Transverse colon (tissue), 4 donors: ENCODE measurements at places on chromosomes 7 and 10.

DNA sequence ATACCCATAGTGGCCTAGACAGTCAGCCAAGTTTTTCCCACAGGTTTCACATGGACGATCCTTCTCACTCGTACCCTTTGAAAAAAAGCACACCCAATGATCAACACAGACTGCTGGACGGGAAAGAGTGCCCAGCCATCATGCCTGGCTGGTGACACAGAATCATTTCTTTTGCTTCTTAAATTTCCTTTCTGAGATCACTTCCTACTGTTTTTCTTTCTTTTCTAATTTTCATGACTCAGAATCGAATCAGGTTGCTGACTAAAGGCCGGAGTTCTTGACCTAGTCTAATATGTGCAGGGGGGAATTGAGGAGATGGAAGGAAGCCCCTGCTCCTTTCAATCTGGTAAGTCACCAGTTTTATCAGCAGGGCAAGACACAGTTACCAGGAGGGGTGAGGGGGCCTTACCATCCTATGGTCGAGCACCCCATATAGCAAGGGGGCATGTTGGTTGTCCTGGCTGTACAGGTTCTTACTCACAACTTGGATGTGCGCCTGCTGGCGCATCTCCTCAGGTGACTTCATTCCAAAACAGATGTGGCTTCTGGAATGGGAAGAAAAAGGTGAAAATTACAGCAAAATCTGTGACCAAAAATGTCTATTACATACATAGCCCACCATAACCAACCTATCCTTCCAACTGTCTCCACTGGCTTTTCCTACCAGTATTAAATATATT, 3.5 kb downstream of the POLR3A start:
- no peak for DNase-seq

DNA sequence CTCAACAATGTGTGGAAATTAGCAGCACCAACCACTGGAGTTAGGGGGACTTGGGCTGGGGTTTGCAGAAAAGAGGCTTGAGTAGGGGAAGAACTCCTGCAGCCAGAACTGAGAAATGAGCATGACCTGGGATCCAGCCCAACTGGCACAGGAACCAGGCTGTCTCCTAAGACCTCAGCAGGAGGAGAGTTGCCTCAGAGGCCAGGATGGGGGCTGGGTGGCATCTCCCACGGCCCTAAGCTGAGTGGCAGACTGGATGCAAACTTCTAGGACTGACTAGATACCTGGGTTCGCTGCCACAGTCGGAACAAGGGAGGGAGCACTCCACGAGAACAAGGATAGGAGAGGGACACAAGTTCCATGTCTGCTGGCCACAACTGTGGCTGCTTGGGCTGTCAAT, 62.6 kb downstream of the RNF32 start:
- DNase-seq = no peak

GRCh38 chr7:975702-976473, 539 bp upstream of the COX19 start:
- no peak for DNase-seq

DNA sequence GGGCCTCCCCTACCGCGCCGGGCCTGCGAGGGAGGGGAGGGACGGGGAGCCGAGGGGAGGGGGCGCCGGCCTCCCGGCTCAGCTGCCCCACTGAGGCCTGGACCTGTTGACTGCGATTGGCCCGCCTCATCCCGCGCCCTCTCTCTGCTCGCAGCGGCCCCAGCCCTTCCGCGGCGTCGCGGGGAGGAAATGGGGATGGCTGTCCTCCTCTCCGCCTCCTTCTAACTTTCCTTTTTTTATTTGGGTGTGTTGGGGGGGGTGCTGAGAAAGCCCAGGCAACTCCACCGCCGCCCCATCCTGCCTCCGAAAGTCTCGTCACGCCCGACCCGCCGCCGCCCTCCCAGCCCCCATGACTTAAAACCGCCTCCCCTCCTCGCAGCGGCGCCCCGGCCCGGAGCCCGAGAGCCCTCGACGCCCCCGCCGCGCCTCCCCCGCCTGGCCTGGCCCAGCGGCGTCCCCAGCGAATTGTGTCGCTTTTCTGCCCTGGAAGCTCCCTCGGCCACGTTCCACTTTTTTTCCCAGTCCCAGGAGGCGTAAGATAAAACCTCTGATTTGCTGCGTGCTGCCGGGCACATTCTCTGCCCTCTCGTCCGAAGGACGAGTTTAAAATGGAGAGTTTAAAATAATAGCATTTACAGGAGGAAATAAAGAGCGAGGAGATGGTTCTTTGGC, 842 bp upstream of the SKIDA1 start:
- DNase-seq = peak; percentile 70

DNA sequence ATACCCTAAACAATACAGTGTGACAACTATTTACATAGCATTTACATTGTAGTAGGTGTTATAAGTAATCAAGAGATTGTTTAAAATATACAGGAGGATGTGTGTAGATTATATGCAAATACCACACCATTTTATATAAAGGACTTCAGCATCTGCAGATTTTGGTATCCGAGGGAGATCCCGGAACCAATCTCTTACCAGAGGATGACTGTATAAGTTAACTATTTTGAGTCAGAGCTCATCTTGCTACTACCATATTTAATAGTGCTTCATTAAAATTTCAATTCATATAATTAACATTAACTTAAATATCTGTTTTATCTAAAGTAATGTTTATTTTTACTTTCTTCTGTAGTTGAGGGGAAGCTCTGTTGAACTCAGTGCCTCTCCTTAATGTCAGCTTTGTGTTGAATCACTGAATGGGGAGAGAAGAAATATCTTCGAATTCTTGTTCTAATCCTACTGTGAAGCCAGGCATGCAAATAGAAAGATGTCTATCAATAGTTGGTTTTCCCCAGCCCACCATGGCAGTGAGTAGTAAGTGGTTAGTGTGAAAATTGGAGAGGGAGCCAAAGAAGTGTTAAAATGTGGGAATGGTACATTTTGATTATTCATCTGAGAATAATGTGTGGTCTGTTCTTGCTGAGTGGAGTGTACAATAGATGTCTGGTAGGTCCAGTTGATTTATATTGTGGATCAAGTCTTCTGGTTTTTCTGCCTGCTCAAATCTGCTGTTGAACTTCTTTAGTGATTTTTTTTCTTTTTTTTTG, 90.1 kb upstream of the CYP26C1 start:
- no peak for DNase-seq

DNA sequence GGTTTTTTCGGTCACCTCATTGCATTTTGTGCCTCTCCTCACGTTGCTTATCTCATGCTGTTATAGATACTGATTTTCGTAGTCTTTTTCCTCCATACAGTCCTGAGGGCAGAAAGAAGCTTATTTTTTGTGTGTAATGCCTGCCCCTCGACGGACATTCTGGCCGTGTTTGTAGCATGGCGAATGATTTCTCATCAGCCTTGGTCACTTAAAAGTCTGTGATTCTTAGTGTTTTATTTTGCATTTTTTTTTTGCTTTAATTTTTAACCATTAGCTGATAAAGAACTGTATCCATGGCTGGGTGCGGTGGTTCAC, 469 bp upstream of the NOC3L start:
- no peak for DNase-seq

GRCh38 chr7:45036796-45037195, 36.8 kb downstream of the CCM2 start:
- DNase-seq = no peak

GRCh38 chr7:155281398-155281969, 16.2 kb upstream of the INSIG1 start:
- no peak for DNase-seq
